ENCODE measurements at places on chromosomes 11 and 22. TPM values are rescaled to one million over a fixed set of nuclear protein-coding genes. Genes with fewer than 3 reads are reported as not detected.
A peak's percentile ranks its signal among the peaks of the same experiment; 100 is the strongest.

APOA4 gene
- 457 TPM for polyA plus RNA-seq

SNAP29 gene
- polyA plus RNA-seq: 19.2 TPM

OR8D1 gene
- not detected for polyA plus RNA-seq

IFT27 gene
- 23.3 TPM for polyA plus RNA-seq

KIAA0930 gene
- 83.7 TPM for polyA plus RNA-seq

OR10G8 gene
- polyA plus RNA-seq: not detected

NEFH gene
- not detected for polyA plus RNA-seq

MMP8 gene
- polyA plus RNA-seq: not detected

OR5D16 gene
- polyA plus RNA-seq: not detected

CARD10 gene
- polyA plus RNA-seq: 8.8 TPM

DNA sequence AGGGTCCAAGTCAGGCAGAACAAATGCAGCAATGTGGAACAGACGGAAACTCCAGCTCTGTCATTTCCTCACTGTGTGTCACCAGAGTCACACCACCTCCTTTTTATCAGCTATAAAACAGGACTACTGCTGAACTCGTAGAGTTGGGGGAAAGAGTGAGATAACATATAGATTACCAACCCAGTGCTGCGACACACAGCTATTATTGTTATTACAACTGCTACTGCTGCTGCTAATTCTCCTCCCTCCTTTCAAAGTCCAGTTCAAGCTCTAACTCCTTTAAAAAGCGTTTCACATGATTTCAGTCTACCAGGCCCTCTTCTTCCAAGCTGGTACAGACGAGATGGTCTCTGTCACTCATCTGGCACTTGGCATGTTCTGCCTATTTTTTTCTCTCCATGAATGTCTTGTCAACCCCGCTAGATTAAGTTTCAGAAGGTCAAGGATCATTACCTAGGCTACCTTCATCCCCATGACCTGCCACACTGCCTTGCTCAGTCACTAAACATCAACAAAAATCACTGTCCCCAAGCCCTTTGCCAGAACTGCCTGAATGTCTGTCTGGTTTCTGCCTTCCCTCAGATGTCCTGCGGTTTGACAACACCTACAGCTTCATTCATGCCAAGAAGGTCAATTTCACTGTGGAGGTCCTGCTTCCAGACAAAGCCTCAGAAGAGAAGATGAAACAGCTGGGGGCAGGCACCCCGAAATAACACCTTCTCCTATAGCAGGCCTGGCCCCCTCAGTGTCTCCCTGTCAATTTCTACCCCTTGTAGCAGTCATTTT lies 3.7 kb upstream of the MTFP1 start:
- DNase-seq: no peak

DNA sequence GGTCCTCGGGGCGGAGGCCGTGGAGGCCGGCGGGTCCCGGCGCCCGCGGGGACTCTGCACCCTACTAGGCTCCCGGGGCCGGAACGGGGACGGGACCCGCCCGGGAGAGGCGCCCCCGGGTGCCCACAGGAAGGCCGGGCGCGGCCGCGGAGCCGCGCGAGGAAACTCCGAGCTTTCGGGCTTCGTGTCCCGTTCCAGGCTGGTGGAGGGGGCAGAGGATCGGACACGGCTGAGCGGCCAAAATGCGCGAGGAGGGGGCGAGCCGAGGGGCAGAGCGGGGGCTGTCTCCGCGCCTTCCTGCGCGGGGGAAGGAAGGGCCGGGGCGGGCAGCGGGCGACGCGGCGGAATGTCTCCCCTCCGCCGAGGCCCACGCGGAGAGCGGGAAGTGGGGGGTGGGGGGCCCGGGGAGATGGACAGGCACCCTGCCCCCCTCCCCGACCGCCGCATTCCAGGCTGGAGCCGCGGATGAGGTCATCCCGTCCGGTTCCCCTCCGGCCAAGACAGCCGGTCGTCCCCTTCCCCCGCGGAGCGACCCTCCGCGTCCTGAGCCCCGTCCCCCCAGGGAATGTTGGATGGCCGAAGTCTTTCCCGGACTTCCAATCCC lies 430 bp downstream of the CDC42EP1 start:
- peak; percentile 91 for DNase-seq

DNA sequence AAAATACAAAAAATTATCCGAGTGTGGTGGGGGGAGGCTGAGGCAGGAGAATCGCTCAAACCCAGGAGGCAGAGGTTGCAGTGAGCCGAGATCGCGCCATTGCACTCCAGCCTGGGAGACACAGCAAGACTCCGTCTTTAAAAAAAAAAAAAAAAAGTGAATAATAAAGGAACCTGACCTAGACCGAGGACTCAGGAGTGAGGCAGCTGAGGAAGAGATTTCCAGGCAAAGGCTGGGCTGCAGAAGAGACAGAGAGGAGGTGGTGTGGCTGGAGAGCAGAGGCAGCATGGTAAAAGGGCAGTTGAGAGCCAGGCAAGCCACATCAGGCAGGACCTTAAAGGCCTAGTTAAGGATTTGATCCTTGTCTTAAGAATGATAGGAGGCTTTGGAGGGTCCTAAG lies 28.4 kb upstream of the SMCO4 start:
- no peak for DNase-seq

GRCh38 chr11:114309517-114309916 lies 13.3 kb downstream of the NNMT start:
- no peak for DNase-seq

DNA sequence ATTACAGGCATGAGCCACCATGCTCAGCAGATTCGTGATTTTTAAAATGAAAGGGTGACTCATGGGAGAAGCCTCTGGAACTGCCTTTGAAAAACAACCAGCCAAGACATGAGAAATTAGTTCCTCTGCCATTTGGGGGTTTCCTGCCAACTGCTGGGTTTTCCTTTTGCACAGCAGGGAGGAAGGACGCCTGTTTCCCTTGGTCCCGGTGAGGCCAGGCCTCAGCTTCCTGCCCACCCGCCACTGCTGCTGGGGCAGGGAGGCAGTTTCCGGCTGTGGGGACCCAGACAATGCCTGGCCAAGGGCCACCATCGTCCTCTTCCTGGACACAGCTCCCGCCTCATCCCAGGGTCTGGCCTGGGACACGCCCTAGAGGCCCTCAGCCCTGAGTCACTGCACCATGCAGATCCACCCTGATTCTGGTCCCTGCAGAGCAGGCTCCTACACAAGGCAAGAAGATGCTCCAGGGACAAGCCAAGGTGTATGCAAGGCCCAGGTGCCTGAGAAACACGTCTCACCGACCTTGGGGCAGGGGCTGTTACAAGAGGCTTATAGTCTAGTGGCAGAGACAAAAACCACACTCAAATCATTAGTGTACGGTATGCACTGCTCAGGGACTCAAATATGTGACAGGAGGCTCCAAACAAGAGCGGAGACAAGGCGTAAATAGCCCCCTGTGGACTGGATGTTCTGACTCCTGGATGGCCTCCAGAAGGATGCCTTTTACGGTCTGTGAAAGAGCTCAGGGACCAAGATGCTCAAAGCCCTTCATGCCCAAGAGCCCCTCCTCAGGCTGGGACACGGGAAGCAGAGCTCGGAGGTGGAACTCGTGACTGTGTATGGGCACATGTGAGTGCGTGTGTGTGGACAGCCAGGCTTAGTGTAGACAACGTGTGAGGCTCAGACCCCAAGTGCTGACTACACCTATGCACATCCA lies 10.0 kb downstream of the PPM1F start:
- DNase-seq: peak; percentile 91

DNA sequence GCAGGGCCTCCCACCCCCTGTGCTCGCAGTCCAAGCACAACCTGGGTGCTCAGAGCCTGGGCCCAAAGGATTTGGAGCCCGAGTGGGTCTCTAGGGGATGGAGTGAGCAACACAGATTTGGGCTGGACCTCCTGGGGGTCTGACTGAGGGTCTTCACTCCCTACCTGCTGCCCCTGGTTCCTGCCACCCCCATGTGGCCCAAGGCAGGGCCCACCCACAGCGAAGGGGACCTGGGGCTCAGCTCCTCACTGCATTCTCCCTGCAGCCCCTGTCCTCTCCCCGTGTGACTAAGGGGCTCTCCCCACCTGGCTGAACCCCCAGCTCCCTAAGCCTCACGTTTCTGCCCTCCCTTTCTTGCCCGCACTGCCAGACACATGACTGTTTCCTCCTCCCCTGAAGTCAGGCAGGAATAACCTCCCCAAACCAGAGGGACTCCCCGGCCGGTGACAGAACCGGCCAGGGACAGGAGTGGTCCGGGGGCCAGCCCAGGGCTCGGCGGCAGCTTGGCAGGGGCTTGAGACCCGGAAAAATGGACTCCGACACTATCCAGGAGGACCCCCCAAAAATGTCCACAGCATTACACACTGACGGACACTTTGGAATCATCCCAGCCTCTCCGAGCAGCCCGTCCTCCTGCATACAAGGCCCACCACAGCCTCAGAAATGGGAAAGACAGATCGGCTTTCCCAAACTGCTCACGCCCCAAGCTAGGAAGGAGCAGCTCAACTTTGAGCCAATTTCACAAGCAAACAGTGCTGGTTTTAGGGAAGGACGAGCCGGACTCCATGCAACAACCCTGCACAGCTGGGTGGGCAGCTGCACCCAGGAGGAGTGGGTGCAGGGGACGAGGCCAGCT lies 57.8 kb downstream of the BRD1 start:
- DNase-seq: peak; percentile 57

GRCh38 chr11:49995565-49995964 lies 13.2 kb upstream of the OR4C12 start:
- no peak for DNase-seq

DNA sequence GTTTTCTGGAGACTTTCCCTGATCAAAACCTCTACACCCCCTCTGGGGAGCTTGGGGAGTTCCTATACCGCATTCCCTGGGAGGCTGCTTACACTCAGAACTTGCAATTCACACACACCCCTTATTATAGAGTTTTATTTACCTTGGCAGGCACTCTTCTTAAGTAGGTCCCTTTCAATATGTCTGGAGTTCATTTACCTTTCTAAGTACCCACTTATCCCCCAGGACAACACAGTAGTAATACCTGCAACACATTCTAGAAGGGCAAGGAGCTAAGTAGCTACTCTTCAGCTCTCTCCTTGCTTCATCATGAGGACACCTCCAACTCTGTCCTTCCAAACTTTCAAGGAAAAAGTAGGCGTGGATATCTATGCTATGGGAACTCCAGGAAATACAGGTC lies 127.8 kb upstream of the ANO3 start:
- no peak for DNase-seq

- DNase-seq: no peak
Measured at GRCh38 chr11:26112264-26112663, 219.7 kb upstream of the ANO3 start.

DNA sequence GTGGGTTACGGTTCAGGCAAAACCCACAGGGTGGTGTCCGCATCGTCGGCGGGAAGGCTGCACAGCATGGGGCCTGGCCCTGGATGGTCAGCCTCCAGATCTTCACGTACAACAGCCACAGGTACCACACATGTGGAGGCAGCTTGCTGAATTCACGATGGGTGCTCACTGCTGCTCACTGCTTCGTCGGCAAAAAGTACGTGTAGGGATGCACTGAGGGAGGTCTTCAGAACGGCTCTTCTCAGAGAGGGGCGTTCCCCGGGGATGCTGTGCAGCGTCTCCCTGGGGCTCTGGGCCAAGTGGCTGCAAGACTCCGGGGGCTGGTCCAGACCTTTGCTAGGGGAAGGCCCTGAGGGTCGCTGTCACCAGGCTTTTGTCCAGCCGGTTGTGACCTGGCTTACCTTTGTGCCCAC lies 1.3 kb downstream of the ACR start:
- peak; percentile 75 for DNase-seq

DNA sequence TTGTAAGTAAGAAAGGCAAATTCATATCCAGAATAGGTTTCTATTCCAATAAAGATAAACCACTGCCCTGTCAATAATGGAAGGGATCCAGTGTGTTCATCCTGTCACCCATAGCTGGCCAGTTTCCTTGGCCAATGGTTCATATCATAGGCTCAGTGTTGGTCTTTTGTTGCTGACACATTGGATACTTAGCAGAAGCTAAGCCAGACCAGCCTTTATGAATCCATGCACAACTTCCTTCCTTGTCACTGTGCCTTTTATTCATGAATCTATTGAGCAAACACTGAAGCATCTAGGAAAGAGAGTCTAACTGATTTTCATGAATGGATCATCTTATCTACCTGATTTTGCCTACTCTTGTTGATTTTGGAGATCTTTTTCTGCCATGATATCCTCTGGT lies 20.0 kb downstream of the OR2AT4 start:
- DNase-seq: no peak

DNA sequence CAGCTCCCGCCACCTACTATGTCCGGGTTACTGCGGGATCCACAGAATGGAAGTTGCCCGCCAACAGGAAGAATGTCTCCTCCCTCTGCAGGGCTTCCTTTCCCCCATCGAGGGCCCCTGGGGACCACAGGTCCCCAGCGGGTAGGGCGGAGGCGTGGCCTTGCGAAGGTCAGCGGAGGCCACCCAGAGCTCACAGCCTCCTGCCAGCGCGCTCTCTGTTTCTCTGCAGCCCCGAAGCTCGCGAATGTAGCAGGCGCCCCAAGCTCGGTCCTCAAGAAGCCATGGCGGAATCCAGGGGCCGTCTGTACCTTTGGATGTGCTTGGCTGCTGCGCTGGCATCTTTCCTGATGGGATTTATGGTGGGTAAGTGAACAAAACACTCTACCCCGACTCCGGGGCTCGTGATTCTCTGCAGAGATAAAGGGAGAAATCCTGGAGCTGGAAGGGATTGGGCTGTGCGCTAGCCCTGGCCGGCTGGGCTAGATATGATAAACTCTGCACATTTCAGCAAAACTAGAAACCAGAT lies at the start of gene NAALAD2:
TSS of gene NAALAD2 (plus strand) at position 186 of the 526 bp plus-strand sequence. CDS start at position 282, 96 bp downstream.
- DNase-seq: peak; percentile 77

GRCh38 chr11:74460065-74460464 lies 7.3 kb downstream of the KCNE3 start:
- no peak for DNase-seq

- DNase-seq: no peak
Measured at GRCh38 chr11:128328955-128329551, 258.3 kb downstream of the ETS1 start.

DNA sequence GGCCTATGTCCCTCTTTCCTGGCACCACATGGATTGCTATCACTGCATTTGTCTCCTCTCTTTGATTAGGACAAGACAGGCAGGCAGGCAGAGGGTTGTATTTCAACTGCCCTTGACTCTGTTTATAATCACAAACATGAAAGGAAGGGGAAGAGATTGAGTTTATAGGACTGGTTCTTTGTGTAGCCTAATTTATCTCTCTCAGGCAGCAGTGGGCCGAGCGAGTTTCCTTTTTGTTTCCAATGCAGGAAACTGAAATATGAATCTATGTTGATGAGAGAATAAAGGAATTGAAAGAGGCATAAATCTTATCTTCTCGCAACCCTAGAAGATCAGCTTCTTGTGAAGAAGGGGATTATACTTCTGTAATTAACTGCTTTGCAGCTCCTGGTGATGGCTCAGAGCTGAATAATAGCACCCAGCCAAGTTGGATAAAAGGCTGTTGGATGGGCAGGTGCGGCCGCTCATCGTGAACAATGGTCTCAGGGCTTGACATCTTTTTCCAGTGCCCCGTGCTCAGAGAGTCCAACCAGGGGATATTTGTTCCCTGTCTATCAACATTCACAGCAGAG lies 80.6 kb upstream of the SYT13 start:
- no peak for DNase-seq

GRCh38 chr11:59866397-59866796 lies at the start of gene TCN1:
Gene TCN1 (minus strand): TSS chr11:59866487. CDS start chr11:59866470, 17 bp downstream.
- no peak for DNase-seq

All from aorta (tissue), 5 donors.